ENCODE measurements at places on chromosomes 3 and 15. TPM values are rescaled to one million over a fixed set of nuclear protein-coding genes. Genes with fewer than 3 reads are reported as not detected.
A peak's percentile ranks its signal among the peaks of the same experiment; 100 is the strongest.

The PARP14 gene
- total RNA-seq: 57.9 TPM

The LRRC49 gene
- 0.14 TPM for total RNA-seq

DNA sequence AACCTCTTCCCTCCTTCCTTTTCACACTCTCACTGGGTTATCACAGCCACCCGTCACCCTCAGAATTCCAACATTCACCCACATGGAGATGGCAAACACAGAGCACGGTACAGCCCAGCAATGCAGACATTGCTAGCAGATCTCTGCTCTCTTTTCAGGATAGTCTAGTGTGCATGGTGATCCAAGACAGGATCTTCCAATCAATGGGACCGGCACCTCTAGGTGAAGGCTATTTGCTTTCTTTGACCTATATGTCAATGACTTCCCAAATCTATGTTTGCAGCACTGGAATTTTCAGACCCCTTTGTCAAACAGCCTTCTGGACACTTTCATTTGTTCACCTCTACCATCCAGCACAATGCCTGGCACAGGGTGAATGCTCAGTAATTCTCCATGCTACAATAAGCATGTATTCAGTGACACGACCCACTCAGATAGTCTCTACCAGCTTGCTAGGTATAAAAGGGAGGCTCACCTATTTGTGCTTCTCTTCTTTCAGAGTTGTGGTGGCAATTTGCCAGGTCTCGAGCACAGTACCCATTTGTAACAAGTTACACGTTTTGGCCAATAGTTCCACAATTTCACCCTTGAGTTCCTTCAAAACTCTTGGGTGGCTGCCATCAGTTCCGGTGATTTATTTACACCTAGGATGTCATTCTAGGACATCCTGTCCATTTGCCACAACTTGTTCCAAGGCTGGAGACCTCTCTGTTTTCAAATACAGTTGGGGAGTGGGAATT is 279.1 kb upstream of the ICE2 start:
- peaks cover 23% of the 10 kb centered on the region for H3K4me1 ChIP-seq
- H3K27ac ChIP-seq: no peak overlapping the region

GRCh38 chr3:141686466-141687291 is 51.4 kb upstream of the RNF7 start:
- peak overlapping the region; percentile 40 for H3K4me3 ChIP-seq
- DNase-seq: no peak
- H3K36me3 ChIP-seq: no peaks in the 10 kb centered on the region
- peak overlapping the region; percentile 40 for H3K27ac ChIP-seq
- H3K27me3 ChIP-seq: no peaks in the 10 kb centered on the region

DNA sequence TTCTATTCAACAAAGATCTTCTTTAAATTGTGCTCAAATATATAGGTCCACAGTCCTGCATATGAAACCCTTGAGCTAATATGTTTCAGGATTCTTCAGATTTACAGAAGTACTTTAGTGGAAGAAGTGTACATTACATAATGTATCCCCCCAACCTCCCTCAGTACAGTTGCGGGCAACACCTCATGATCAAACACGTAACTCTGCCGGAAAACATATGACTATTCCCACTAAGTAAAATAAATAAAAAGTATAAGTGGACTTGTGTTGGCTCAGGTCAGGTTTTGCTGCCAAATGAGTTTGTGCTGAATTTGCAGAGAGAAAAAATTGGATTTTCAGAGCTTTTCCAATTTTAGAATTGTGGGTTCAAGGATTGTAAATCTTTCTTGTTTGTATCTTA is 267.6 kb upstream of the MDFIC2 start:
- no peaks in the 10 kb centered on the region for H3K4me1 ChIP-seq
- H3K27ac ChIP-seq: no peak overlapping the region
- no peak for DNase-seq
- no peaks in the 10 kb centered on the region for H3K36me3 ChIP-seq
- no peak overlapping the region for H3K4me3 ChIP-seq

DNA sequence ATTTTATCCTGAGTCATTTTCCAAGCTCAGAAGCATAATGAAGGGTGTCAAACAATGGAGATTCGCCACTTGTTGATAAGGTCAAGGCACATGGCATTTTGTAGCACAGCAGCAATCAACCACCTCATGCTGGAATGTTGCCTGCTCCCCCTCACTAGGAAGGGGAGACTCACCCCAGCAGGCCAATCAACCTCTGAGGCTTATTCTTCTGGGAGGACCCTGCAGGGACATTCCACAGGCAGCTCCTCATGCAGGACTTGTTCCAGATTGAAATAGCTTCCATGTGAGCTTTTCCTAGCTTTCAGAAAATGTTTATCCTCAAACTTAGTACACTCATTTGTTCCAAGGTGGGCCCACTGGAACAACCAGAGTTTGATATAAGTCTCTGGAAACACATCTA is 77.6 kb downstream of the SSR3 start:
- peaks cover 9% of the 10 kb centered on the region for H3K27me3 ChIP-seq
- peaks cover 7% of the 10 kb centered on the region for H3K4me1 ChIP-seq
- no peak overlapping the region for H3K4me3 ChIP-seq
- no peaks in the 10 kb centered on the region for H3K36me3 ChIP-seq
